ENCODE measurements at places on chromosomes 7 and 10. TPM values are rescaled to one million over a fixed set of nuclear protein-coding genes. Genes with fewer than 3 reads are reported as not detected.

GRCh38 chr7:128869138-128869943, 6.7 kb downstream of the ATP6V1F start:
- H3K36me3 ChIP-seq: no peaks in the 10 kb centered on the region
- peaks cover 2% of the 10 kb centered on the region for H3K27me3 ChIP-seq

DNA sequence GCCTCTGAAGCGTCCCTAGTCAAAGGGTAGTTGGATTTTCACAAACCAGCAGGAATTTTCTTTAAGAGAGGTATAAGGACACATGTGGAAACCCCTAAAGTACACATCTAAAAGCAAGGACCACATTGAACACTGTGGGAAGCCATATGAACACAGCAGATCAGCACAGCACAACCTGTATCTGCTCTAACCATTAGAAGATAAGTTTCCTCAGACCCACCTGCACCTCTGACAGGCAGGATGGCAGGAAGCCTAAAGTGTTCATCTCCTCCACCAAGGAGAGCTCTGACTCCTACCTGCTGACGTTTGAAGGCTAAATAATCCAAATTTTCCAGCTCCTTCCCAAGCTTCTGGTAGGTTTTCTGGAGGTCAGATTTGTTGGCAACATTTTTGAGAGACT, 174.4 kb downstream of the CTNNA3 start:
- H3K4me3 ChIP-seq: no peak overlapping the region
- no peaks in the 10 kb centered on the region for H3K36me3 ChIP-seq
- no peak overlapping the region for H3K27ac ChIP-seq
- no peaks in the 10 kb centered on the region for H3K4me1 ChIP-seq
- DNase-seq: no peak

TMEM184A gene
- polyA plus RNA-seq: 0.48 TPM

GRCh38 chr7:115635376-115635775, 395.2 kb downstream of the TFEC start:
- H3K4me3 ChIP-seq: no peak overlapping the region
- peaks cover 6% of the 10 kb centered on the region for H3K4me1 ChIP-seq
- no peak overlapping the region for H3K27ac ChIP-seq
- peak; percentile 48 for DNase-seq

NYAP1 gene
- 0.46 TPM for polyA plus RNA-seq

DNA sequence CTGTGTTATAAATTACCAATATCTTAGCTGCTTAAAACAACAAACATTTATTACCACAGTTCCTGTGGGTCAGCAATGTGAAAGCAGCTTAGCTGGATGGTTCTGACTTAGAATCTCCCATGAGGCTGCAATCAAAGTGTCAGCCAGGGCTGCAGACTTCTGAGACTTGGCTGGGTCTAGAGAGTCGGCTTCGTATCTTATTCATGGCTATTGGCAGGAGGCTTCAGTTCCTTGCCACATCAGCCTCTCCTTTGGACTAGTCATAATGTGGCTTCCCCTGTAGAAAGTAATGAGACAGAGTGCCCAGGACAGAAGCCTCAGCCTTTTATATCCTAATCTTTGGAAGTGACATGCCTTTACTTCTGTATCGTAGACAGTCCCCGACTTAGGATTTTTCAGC, 27.3 kb downstream of the RALA start:
- peaks cover 10% of the 10 kb centered on the region for H3K4me1 ChIP-seq
- H3K36me3 ChIP-seq: peaks cover 5% of the 10 kb centered on the region
- H3K4me3 ChIP-seq: no peak overlapping the region
- no peak overlapping the region for H3K27ac ChIP-seq
- DNase-seq: peak; percentile 26

DNA sequence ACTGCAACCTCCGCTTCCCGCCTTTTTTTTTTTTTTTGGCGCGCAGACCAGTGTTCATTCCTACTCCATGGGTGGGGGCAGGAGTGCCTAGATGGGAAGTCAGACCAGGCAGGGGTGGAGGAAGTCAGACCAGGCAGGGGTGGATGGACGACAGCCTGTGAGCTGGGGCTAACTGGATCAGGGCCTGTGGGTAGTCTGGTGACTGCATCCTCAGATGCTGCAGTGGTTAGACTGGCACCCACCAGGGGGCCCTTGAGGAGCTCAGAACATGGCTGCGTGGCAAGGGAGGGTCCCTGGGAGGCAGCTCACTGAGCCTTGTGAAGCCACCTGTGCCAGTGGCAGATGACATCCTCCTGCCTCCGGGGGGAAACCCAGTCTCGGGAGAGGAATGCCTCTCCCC, 35.1 kb downstream of the RCC1L start:
- peaks cover 11% of the 10 kb centered on the region for H3K36me3 ChIP-seq
- H3K27me3 ChIP-seq: no peaks in the 10 kb centered on the region
- peaks cover 6% of the 10 kb centered on the region for H3K4me1 ChIP-seq
- no peak overlapping the region for H3K27ac ChIP-seq

GRCh38 chr7:38398725-38399321, 125.4 kb upstream of the TARP start:
- H3K4me1 ChIP-seq: no peaks in the 10 kb centered on the region
- no peaks in the 10 kb centered on the region for H3K27me3 ChIP-seq
- DNase-seq: peak; percentile 60
- H3K36me3 ChIP-seq: no peaks in the 10 kb centered on the region

FBXL13 gene
- polyA plus RNA-seq: 4.0 TPM

PIP gene
- not detected for polyA plus RNA-seq

DNA sequence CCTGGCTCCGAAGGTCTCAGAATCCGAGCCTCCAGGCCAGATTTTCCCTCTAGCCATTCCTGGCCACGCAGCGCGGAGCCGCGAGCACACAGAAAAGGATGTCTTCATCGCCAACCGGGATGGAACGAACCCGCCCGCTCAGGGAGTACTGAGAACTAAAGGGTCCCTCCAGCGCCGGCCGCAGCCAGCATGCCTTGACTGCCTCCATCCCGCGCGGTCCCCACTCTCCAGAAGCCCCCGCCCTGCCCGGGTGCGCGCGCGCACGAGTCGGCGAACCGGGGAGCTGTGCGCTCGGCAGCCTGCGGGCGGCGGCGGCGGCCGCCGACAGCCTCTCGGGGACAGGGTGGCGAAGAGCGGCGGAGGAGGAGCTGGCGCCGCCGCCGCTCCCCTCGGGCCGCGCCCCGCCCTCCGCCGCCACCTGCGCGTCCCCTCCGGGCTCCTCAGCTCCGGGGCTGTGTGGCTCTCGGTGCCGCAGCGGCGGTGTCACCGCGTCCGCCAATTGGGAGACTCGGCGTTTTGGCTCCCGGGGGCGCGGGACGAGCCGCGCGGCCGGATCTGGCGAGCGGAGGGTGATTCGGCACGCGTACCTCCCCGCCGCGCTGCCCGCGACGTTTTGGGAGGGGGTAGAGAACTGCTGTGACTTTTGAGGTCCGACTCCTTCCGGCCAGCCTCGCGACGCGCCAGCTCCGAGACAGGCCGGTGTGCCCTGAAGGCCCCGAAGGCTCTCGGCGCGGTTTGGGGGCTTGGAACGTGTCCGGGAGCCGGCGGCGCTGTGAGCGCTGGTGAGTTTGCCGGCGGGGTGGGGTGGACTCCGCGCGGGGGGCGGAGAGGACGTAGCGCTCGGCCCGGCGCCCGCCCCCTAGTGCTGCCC, 453 bp upstream of the GALNT17 start:
- H3K36me3 ChIP-seq: no peaks in the 10 kb centered on the region
- no peaks in the 10 kb centered on the region for H3K27me3 ChIP-seq
- no peak overlapping the region for H3K4me3 ChIP-seq
- no peak for DNase-seq
- no peaks in the 10 kb centered on the region for H3K4me1 ChIP-seq
- H3K27ac ChIP-seq: no peak overlapping the region

DNA sequence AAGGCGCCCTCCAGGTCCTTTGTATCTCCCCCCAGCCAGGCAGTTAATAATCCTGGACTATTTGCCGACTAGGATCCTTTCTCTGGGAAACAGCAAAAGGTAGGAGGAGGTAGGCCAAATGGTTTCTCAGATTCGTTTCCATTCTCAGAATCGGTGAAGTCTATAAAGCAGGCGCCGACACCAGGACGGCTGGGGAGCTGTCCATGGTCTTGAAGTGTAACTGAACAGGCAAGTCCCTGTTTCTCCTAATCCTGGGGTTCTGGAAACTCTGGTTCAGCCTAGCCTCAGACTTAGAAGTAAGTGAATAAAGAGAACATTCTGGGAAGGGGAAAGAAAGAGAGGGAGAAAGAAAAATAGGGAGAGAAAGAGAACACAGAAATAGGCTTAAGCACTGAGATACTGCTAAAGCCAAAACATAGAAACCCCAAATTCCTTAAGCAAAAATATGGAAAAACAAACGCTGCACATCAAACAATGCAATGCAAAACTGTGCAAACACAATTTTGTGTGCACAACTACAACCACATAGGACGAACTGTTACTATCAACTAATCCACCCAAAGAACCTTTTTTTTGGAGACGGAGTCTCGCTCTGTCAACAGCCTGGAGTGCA, 11.1 kb upstream of the INA start:
- H3K27ac ChIP-seq: no peak overlapping the region
- no peak overlapping the region for H3K4me3 ChIP-seq
- peak; percentile 62 for DNase-seq
- H3K36me3 ChIP-seq: no peaks in the 10 kb centered on the region
- peaks cover 7% of the 10 kb centered on the region for H3K27me3 ChIP-seq
- no peaks in the 10 kb centered on the region for H3K4me1 ChIP-seq

DNA sequence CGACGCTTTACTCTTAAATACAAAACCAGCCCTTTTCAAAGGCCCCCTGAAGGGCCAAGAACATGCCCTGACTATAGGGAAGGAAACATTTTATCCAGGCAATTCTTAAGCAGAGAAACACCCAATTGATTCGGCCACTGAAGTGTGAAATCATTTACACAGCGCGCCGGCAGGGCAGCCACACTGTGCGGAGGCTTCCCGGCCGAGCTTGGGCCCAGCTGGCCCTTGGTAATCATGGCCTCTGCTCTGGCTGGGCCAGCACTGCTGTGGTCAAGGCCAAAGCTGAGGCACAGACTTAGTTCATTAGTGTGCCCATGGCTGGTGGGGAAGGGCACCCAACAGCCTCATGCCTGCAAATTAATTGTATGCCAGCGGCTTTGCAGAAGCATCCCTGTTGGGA, 143.7 kb upstream of the HABP2 start:
- no peak overlapping the region for H3K27ac ChIP-seq
- no peaks in the 10 kb centered on the region for H3K4me1 ChIP-seq
- no peaks in the 10 kb centered on the region for H3K36me3 ChIP-seq
- H3K4me3 ChIP-seq: no peak overlapping the region

HOXA7 gene
- polyA plus RNA-seq: 18.1 TPM

DNA sequence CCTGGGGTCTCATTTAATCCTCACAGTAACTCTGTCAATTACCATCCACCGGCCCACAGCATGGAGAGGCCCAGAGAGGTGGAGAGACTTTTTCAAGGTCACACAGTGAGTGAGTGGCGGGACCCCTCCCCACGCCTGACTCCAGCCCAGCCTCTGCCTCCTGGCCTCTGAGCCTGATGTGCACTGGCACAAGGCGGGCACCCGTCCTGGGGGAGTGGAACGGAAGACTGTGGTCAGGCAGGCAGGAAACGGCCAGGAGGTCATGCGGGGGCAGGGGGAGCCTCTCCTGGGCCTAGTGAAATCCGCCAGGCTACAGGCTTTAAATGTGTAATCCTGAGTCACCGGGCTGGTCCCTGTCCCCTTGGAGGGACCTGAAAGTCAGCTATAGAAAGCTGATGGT, 32.2 kb downstream of the ZCCHC24 start:
- H3K27ac ChIP-seq: no peak overlapping the region
- no peaks in the 10 kb centered on the region for H3K27me3 ChIP-seq
- no peak for DNase-seq
- H3K4me1 ChIP-seq: peaks cover 11% of the 10 kb centered on the region
- H3K36me3 ChIP-seq: no peaks in the 10 kb centered on the region

CNPY1 gene
- polyA plus RNA-seq: not detected

GIMAP1 gene
- 10.0 TPM for polyA plus RNA-seq

DNA sequence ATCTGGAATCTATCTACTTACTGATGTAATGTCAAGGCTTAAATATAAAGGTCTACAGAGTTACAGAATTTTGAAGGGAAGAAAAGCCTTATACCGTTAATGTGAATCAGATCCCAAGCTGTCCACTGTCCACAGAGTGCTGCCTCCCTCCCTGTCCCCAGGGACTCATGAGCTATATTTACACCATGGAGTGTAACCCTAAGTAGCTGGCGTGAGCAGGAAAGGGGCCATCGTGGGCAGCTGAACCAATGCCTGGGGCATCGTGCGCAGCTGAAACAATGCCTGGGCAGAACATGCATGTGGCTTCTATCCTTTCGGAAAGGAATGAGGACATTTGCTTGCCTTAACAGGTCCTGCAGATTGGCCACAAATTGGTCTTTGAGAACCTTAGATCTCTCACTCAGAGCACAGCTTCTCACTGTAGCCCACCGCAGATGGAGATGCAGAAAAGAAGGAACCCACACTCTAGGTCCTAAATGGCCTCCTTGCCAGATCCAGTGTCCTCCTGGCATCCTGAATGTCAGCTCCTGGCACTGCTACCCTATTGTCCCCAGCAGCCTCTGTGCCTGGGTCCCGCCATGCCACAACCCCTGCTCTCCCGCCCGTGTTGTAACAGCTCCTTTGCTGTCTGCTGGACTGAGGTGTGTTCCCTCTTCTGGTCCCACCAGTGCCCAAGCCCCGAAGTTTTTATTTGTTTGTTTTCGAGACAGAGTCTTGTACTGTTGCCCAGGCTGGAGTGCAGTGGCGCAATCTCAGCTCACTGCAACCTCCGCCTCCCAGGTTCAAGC, 30.3 kb downstream of the CCDC3 start:
- H3K4me1 ChIP-seq: no peaks in the 10 kb centered on the region
- no peak overlapping the region for H3K27ac ChIP-seq
- no peak overlapping the region for H3K4me3 ChIP-seq
- no peaks in the 10 kb centered on the region for H3K27me3 ChIP-seq
- no peak for DNase-seq

DNA sequence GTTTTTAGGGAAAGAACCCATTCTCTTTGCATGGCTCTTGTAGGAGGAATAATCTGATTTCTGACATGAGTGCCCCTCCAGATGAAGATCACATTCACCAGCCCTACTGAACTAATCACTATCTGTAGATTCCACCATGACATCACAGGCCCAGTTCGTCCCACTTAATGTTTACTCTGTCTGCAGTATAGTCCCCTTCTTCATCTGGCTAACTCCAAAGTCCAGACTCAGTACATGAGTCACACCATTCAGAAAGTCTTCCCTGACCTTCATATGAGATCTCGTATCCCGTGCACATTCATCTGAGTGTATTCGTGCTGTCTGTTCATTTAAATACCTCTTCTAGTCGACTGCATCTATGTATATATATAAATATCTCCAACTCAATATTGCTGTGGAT, 366.5 kb upstream of the AKR1E2 start:
- no peak for DNase-seq
- no peak overlapping the region for H3K4me3 ChIP-seq
- H3K27ac ChIP-seq: no peak overlapping the region
- H3K27me3 ChIP-seq: no peaks in the 10 kb centered on the region

DNA sequence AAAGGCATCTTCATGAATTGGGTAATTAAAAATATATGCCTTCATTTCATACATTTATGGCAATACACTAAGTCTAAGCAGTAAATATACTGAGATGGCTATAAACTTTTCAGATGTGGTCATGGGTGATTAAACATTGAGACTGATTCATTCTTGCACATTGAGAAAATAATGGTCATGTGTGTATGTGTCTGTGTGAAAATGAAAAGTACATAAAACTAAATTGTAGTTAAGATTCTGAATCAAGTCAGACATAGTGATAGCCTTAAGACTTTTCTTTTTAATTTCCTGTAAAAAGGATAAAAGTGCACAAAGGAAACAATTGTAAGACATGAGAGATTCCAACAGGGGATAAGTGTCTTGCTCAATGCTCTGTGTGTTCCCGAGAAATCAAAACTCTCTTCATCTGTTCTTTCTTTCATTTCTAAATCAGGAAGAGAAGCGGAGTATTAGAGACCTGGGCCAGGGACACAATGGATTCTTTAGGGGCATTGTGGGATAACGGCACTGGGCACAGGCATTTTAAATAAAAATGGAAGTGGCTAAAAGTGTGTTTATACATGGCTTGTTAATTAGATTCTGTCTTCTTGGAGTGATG, 69.8 kb upstream of the AGR3 start:
- no peaks in the 10 kb centered on the region for H3K36me3 ChIP-seq
- H3K27ac ChIP-seq: no peak overlapping the region
- no peak for DNase-seq
- H3K27me3 ChIP-seq: no peaks in the 10 kb centered on the region

Measured in endothelial cell of umbilical vein (primary cell).